ENCODE measurements at places on chromosomes 3 and 15.

DNA sequence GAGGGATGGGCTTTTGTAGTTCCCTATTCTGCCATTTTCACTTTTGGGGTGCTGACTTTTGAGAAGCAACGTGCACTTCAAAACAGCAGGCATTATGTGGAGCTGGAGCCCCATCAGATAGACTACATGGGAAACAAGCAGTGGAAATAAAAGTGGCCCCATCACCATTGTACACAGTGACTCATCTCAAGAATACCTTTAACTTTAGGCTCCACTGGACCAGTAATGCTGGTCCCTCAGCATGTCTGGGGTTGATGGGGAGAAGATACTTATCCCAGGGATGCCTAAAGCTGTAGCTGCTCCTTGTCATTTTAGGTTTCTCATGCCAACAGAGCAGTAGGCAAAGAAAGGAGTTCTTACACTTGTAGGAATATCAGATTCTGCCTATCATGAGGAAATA lies 45.0 kb downstream of the LSM3 start:
- DNase-seq, result no peak

- no peak for DNase-seq
Measured at GRCh38 chr3:194450341-194450740, 36.5 kb downstream of the ATP13A3 start.

GRCh38 chr15:81001152-81002008 lies 657 bp downstream of the TLNRD1 start:
- no peak for DNase-seq

DNA sequence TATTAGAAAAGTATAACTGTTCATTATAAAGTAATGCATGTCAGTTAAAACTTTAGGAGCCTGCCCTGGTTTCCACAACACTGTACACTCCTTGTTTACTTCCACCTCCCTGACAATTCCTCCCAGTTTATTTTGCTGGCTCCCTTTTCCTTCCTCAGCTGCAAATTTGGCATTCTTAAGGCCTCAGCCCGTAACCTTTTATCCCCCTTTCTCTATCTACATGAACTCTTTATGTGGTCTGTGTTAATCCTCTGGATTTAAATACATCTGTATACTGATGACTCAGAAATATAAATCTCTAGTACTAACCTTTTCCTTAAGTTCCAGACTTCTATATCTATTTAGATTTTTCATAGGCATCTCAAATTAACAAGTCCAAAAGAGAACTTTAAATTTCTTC lies 143.6 kb downstream of the OTOL1 start:
- no peak for DNase-seq

DNA sequence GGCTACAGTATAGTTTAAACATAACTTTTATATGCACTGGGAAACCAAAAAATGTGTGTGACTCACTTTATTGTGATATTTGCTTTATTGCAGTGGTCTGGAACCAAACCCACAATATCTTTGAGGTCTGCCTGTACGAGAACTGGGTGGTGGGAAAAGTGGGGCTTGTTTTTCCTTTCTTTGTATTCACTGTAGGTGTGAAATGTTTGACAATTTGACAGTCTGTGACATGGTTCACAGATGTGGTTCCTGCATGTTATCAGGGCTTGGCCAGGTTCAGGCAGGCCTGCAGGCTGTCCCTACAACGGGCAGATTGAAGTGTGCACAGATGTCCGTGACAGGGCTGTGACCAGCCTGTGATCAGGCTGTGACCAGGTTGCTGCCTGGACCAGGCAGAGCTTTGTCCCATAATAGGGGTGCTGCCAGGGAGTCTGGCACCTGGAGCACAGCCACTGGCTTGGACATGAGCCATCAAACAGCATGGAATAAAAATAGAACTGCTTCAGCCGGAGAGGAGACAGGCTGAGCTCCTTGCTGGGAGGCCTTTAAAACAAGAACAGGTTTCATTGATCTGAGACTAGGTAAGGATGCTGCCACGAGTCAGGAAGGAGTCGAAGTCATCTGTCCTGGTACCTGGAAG lies 61.0 kb downstream of the KLF13 start:
- no peak for DNase-seq

DNA sequence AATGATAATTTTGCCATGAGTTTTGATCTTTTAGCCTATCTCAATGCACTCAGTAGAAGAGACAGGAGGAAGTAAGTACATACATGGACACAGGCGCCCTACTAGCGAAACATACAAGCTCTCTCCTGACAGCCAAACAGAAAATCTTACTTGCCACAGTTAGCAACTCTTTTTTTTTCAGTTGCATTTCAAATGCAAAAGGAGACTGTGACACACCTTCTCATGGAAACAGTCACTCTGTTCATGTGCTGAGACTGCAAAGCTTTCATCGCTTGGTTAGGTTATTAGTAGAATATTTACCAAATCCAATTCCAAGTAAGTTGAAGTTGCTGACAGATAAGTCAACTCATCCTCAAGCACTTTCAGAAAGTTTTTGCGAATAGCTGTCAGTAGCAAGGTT lies 223.3 kb downstream of the FOXP1 start:
- DNase-seq, result no peak

GRCh38 chr3:8420612-8421011 lies 81.0 kb upstream of the LMCD1 start:
- no peak for DNase-seq

- peak; percentile 85 for DNase-seq
Measured at GRCh38 chr15:80567721-80568157, 127.4 kb upstream of the ABHD17C start.

DNA sequence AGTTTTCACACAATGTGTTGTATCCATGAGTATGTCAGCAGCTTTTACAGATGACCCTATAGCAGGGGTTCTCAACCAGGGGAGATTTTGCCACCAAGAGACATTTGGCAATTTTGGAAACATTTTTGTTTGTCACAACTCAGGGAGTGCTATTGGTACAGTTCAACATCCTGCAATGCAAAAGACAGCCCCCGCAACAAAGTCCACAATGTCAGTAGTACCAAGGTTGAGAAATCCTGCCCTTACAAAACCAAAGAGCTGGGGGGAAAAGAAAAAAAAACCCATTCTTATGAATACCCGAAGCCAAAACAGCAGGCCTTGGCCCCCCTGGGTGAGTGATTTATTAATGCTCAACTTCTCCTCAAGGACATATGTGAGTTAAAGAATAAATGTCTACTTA lies 99.1 kb downstream of the LARS2 start:
- no peak for DNase-seq

- no peak for DNase-seq
Measured at GRCh38 chr15:77854980-77855379, 222.3 kb upstream of the LINGO1 start.

- no peak for DNase-seq
Measured at GRCh38 chr15:92033314-92033713, 179.8 kb downstream of the SLCO3A1 start.

DNA sequence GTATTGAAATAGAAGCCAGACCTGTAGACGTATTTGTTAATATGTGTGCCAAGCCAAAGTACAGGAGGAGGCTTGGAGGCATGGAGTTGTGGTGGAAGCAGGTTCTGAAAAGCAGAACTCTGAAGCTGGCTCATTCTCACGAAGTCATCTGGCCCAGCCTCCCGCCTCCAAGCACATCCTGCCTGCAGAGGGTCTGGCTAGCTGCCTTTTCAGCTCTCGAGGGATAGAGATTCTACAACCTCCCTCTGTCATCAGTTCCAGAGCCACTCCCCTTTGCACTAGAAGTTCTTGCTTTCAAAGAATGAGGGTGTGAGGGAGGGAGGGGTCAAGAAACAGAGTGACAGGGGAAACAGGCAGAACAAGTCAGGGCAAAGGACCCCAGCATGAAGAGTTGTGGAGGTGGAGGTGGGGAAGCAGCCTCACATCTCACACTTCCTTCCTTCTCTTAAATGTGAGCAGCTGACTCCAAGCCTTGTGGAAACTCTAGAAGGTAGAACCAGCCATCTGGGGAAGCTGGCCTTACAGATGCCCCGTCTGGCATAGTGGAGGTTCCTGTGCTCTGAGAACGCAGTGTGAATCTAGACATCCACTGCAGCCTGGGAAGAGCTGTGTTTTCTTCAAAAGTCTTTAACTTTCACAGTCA lies 95.3 kb downstream of the SLC49A4 start:
- peak; percentile 5 for DNase-seq

- no peak for DNase-seq
Measured at GRCh38 chr3:148005456-148005855, 596.3 kb downstream of the ZIC1 start.

DNA sequence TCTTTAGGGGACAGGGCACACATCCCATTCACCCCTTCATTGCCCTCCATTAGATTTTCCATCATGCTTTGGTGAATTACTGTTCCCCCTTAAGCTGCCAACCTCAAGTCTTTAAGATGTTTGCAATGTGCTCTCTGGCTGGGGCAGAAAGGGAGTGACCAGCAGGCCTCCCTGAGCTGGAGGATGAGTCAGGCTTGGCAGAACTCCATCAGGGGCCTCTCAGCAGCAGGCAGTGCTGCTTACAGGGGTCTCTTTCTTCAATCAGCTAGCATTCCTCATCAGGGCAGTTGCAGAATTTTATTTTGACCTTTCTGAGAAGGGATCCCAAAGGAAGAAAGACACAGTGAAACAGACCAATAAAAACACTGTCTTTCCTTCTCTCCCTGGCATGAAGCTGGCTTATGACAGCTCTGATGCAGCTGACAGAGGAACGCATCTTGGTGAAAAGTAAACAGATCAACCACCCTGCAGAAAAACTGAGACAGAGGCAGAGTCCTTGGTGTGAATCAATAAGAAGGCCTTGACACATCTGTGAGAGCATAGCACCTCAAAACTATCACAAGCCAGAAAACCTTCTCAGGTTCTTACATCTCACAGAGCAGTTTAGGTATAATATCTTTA lies 88.7 kb upstream of the MRPL3 start:
- no peak for DNase-seq

GRCh38 chr3:29933802-29934490 lies 653.1 kb downstream of the RBMS3 start:
- no peak for DNase-seq

DNA sequence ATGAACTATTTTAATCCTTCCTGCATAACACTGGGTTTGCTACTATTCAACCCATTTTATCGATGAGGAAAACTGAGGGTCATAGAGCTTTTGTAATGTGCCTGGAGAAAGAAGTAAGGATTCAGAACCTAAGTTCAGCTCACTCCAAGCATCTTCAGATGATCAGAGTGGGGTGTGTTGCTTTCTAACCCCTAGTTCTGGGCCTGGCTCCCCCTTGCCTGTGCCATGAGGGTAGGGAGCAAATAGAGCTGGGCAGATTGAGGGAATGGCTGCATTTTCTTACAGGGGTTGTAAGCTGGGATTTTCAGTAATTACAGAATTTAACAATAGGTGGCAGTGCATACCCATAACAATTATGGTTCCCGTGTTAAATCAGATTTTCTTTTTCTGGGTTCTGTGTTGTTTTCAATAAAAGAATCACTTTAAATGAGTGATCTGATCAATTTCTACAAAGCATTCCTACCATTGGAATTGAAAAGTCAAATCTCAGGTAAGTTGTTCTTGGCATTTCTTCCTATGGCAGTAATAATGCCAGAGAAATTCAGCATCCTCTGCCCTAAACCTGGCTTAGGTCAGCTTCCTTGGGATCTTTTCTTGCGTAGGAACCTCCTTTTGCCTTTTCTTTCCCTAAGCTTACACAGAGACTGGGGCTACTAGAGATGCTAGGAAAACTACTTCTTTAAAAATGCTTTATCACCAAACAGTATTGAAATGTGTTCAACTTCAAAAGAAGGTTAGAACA lies 103.8 kb upstream of the IL12A start:
- no peak for DNase-seq

GRCh38 chr3:71252466-71252865 lies 331.1 kb downstream of the FOXP1 start:
- DNase-seq, result no peak
